ENCODE measurements at places on chromosomes 6 and 20.
A peak's percentile ranks its signal among the peaks of the same experiment; 100 is the strongest.

- no peak for DNase-seq
Observed at GRCh38 chr6:45433533-45434380, 56.0 kb upstream of the SUPT3H start.

GRCh38 chr6:8551993-8552392 is 116.6 kb upstream of the SLC35B3 start:
- DNase-seq, result no peak

GRCh38 chr6:158869826-158870648 is 50.9 kb upstream of the EZR start:
- peak; percentile 91 for DNase-seq

GRCh38 chr6:143538374-143538773 is 26.9 kb upstream of the FUCA2 start:
- no peak for DNase-seq

DNA sequence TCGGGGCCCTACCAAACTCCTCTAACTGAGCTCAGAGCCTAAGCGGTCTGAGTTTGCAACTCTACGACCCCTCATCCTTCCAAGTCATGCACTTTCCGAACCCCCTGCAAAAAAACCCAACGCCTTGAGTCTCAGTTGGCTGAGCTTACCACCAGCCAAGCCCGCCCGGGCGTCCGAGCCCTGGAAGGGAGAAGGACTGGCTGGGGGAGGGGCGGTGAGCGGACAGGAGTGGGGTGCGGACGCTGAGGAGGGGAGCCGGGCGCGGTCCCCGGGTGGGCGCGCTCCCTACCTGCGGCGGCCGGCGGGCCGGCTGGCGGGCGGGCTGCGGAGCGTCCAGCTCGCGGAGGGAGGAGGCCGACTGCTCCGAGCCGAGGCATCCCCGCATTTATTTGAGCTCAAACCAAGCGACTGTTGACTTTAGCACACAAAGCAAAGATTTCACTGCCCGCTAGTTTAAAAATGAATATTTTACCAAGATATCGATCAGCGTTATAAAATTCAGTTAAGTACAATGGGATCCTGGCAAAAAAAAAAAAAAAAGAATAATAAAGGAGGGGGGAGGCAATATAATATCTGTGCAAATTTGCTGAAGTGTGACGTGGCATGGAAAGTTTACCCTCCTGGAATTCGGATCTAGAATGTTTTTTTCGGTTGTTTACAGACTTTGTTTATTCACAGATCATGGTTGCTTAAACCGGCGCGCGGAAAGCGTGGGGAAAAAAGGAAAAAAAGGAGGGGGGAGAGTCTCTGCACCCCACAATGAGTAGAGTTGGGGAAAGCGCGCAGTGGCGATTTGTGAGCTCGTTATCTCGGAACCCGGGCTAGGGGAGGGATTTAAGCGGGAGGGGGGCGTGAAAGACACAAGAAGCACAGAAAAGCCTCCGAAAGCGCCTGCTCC is 5.9 kb downstream of the FOXA2 start:
- no peak for DNase-seq

DNA sequence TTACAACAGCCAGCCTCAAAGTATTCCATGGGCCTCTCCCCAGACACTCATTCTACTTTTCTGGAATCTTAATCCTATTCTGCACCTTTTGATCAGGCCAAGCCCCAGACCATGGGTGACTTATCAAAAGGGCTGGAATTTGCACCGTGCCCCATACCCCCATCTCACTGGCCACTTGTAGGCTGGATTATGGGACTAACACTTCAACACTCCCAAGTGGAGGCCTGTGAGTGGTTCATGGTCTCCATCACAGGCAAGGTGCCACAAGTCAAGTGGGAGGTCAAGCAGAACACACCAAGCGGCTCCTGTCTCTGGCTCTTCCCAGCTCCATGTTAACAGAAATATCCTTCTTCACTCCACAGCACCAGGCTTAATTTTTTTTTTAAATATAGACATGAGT is 212.3 kb upstream of the HEY2 start:
- DNase-seq, result no peak

DNA sequence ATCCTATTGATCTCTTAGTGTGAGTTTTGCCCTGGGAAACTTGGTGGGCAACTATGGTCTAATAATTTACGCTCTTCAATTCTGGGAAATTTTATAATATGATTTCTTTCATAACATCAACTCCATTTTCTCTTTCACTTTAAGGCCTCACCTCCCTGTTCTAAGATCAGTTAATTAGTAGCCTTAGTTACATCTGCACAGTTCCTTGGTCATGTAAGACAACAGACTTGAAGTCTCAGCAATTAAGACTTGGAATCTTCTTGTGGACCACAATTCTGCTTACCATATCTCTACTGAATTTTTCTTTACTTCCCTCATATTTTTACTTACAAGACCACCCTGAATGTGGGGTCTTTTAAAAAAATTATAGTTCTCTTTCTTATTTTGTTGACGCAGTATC is 8.7 kb downstream of the ENPP3 start:
- peak; percentile 29 for DNase-seq

- DNase-seq, result no peak
Observed at GRCh38 chr6:73234733-73235132, 9.4 kb upstream of the KHDC1L start.

DNA sequence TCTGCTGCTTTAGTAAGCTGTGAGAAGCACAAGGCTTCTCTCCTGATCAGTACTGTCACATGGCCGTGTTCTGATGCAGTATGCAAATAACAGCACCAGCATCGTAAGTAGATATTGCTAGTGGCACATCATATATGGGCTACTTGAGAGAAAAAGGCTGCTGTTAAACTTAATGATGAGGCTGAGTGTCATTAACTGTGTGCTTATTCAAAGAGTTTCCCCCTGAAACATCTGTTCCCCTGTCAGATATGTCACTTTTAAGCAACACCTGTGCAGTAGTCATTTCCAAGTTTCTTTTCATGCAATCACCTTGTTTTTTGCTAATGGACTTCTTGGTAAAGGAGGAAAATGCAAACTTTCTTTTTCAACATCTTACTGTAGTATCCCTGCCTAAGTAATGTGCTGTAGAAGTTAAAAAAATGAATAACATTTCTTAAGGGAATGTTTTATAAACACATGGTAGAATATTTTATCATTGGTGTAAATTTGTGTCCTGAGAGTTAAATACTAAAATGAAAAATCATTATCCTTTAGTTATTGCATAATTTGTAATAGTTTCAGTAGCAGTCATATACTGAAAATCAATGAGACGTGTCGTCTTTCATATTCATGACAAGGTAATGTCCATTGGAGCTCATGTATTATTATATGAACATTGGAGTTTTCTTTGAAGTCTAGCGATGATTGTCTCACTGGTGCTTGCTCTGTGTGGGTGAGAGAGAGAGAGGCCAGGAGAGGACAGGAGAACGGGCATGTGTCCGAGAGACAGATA is 366.3 kb downstream of the CDKAL1 start:
- DNase-seq, result no peak
